ENCODE measurements at places on chromosomes 3 and 15.

DNA sequence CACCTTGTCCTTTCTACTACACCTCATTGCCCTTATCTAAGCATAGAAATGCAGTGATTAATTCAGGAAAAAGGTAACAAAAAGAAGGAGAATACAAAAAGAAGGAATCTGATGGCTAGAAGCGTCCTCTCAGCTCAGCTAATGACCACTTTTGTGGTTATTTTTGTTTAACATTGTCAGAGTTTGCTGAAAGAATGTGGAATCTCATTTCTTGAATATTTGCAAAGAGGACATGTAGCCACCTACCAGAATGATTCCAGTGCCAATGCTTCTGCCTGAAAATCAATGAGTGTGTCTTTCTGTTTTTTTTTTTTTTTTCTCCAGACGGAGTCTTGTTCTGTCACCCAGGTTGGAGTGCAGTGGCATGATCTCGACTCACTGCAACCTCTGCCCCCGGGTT lies 24.5 kb downstream of the NANOGP8 start:
- no peak for DNase-seq

GRCh38 chr15:100234158-100235029 lies 107.4 kb downstream of the ADAMTS17 start:
- no peak for DNase-seq

DNA sequence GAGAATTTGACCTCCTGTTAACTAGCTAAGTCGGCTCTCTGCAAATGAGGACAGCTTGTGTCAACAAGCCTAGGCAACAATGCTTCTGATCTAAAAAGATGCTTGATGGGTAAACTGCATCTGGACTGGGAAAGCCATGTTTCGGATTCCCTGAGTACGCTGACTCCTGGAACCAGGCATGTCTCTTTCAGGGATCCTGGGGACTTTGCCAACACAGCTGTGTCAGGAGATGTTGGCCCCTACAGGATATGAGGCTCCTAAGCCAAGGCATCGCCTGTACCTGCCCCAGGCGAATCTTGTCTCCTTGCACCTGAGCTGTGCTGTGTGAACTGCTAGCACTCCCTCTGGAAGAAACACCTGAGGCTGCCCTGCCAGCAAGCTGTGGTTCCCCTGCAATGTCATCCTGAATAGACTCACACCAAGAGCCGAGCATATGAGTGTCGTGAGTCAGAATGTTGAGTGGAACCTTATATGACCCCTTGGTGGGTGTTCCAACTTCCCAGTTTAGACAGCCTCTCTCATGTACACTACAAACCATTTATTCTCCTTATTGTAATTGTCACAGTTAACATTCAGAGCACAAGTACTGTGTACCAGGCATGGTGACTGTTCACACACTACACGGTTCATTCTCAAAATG lies 17.0 kb downstream of the EOGT start:
- no peak for DNase-seq

GRCh38 chr3:54004335-54004734 lies 112.7 kb upstream of the SELENOK start:
- no peak for DNase-seq

- DNase-seq: no peak
Observed at GRCh38 chr3:3448468-3448867, 269.0 kb upstream of the CRBN start.

GRCh38 chr3:158722108-158722507 lies 10.1 kb downstream of the RARRES1 start:
- no peak for DNase-seq

DNA sequence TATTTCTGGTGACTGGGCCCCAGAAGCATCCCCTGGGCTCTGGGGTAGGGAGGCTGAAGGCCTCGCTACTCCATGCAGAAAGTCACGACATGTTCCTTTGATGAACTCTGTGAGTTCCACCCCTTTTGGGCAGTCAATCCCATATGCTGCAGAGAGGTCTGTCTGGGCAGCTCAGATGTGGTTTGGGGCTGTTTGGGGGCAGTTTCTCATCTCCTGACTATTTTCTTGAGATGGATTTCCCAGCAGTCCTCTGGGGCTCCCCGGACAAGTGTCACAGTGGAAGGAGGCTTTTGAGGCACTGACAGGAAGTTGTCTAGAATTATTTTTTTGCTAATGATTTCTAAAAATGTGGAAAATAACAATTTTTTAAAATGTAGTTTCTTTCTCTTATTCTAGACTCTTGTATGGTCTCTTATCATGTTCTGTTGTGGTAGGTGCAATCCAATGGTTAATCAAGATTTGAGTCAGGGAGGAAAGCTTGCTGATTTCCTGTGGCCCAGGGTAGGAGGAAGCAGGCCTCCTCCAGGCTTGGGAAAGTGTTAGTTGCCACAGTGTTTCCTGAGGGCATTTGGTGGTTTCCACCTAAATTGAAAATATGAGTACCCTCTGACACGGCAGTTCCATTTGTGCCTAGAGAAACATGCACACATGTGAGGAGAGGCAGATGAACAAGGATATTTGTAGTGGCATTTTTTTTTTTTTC lies 19.9 kb upstream of the TATDN2 start:
- DNase-seq: no peak

GRCh38 chr15:62474771-62475124 lies 309.7 kb upstream of the C2CD4B start:
- no peak for DNase-seq

- DNase-seq: peak; percentile 38
Observed at GRCh38 chr3:180402471-180403073, 199.4 kb upstream of the TTC14 start.

DNA sequence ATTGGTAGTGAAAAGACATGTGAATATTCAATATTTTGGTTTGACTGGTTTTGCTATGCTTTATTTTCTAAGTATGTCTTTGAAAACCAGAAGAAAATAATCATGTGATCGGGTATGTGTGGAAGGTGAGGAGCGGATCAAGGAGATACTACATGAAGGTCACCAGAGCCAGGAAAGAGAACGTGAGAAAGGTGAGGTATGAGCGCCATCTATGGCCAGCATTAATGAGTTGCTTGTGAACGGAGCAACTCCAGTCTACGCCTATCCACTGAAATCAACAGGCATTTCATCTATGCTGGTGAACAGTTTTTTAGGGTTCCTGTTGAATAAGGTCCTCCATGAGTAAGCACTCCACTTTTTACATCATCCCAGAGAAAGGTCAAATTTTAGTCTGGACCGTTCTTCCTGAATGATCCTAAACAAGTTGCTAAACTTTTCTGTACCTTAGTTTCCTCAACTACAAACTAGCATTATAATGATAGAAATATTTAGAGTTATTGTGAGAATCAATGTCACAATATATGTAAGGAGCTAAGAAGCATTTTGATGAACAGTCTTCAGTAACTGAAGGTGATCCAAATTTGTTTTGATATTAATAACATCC lies 1435.2 kb upstream of the CADM2 start:
- peak; percentile 51 for DNase-seq

- DNase-seq: no peak
Observed at GRCh38 chr15:80804970-80805495, 25.9 kb downstream of the CEMIP start.

DNA sequence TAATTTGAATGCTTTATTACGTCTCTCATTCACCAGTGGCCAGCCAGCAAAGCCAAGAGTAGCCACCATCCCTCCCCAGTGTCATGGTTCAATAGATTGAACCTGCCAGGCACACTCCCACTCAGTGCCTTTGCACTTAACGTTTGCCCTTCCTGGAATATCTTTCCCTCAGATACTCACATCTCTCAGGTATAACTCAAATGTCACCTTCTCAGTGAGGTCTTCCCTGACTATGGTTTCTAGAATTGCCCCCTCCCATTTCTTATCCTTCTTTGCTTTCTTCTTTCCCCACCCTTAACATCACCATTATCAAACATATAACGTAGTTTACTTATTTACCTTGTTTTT lies 293.8 kb downstream of the LRTM1 start:
- no peak for DNase-seq

- no peak for DNase-seq
Observed at GRCh38 chr3:173660645-173661299, 263.2 kb downstream of the NLGN1 start.

DNA sequence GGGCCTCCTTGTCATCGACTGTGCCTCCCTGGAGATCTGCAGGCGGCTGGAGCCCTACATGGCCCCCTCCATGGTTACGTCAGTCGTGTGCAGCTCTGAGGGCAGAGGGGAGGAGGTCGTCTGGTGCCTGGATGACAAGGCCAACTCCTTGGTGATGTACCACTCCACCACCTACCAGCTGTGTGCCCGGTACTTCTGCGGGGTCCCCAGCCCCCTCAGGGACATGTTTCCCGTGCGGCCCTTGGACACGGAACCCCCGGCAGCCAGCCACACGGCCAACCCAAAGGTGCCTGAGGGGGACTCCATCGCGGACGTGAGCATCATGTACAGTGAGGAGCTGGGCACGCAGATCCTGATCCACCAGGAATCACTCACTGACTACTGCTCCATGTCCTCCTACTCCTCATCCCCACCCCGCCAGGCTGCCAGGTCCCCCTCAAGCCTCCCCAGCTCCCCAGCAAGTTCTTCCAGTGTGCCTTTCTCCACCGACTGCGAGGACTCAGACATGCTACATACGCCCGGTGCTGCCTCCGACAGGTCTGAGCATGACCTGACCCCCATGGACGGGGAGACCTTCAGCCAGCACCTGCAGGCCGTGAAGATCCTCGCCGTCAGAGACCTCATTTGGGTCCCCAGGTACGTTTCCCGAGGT lies 146.5 kb downstream of the LRRK1 start:
- no peak for DNase-seq

- no peak for DNase-seq
Observed at GRCh38 chr15:75163150-75163564, 38.5 kb upstream of the C15orf39 start.

DNA sequence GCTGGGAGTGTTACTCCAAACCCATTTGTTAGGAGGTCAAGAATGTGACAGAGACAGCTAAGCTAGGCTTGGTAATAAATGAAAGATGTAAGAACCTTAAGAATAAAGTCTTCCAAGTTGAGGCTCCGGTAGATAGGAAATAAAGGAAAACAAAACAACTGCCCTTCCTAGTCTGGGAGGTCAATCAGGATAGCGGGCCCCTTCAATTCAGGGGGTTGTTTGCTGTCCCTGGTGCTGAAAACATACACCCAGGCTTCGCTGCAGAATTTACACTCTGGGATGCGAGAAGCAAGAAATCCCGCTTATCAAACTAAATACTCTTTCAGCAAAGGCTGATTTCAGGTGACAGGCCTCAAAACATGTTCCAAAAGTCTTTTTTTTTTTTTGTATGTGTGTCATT lies 393.4 kb downstream of the NTRK3 start:
- no peak for DNase-seq

- no peak for DNase-seq
Observed at GRCh38 chr3:4711680-4711992, 218.5 kb downstream of the ITPR1 start.

GRCh38 chr3:27590437-27591298 lies 106.5 kb upstream of the SLC4A7 start:
- peak; percentile 54 for DNase-seq

DNA sequence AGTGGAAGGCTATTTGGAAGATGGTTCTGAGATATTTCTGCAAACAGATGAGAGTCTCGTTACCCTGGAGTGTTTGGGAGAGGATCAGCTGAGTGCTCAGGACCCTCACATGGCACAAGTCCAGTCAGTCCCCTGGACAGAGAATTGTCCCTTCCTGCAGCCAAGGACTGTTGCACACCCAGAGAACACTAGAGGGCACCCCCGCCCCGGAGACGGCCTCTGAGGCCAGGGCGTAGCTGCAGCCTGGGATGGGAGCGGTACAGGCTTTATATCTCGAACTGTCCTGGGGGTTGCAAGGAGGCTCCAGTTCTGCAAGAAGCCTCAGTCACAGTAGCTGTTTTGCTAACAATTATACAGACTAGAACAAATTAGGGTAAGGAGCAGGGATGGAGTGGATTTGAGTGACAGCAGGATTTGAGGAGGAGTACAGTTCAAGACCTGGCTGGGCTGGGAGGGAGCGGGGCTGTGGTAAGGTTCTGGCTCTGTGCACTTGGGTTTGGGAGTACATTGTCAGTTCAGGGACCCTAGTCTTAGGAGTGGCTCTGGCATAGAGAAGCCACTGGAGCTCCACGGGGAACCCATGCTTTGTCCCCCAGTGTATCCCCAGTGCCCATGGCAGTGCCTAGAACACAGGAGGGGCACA lies 67.6 kb upstream of the HACD2 start:
- DNase-seq: peak; percentile 85

DNA sequence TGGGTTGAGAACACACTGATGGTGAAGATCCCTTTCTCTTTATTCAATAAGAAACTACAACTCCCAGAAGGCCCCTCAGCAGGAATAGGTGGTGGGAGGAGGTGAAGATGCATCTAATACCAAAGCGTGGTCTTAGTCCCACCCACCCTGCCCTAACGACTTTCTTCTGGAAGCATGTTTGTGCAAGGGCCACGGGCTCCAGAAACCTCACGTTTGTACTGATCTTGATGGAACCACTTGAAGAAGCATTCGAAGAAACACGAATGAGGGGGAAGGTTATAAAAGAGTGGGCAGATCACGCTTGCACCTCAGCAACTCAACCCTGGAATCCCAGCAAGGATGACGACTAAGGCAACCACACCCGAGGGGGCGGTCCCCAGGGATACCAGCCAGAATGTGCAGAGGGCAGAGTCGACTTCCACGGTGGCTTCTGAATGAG lies 10.6 kb upstream of the SLC25A36 start:
- no peak for DNase-seq

DNA sequence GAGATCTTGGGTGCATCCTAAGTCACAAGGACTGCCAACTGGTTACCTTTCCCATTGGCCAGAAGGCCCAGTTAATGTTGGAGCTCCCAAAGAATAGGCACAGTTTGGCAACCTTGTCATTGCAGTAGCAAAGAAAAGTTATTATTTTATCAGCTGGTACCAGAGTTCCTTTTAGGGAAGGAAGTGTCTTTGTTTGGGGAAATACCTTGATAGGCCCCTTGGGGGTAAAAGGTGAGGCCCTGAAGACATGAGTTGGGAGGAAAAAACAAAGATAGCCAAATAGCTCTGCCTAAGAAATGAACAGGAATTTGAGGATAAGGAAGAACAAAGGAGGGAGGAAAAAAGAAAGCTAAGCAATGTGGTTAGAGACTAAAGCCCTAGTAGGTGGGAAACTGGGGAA lies 85.8 kb downstream of the ANP32A start:
- DNase-seq: no peak

GRCh38 chr3:149101641-149102040 lies 15.3 kb upstream of the HLTF start:
- no peak for DNase-seq

- DNase-seq: no peak
Observed at GRCh38 chr3:173793963-173794362, 396.4 kb downstream of the NLGN1 start.

DNA sequence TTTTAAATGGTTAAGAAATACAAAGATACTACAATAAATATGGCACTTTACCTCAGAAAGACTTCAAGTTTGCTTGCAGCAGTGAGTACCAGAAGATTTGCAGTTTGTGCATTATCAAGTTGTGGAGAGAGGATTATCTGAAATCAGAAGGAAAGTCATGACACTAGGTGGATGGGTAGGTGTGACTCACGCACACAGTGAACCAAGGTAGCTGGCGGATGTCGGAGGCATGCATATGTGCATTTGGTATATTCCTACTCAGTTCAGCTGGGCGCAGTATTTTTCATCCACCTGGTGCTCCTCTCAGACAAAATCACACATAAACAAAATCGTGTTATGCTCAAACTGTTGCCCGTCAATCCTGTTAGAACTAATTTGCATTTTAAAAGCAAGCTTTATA lies 351.0 kb downstream of the IGSF11 start:
- no peak for DNase-seq

Data from Ammon's horn (tissue), 1 donor.